ENCODE measurements at places on chromosomes 3 and 15.

DNA sequence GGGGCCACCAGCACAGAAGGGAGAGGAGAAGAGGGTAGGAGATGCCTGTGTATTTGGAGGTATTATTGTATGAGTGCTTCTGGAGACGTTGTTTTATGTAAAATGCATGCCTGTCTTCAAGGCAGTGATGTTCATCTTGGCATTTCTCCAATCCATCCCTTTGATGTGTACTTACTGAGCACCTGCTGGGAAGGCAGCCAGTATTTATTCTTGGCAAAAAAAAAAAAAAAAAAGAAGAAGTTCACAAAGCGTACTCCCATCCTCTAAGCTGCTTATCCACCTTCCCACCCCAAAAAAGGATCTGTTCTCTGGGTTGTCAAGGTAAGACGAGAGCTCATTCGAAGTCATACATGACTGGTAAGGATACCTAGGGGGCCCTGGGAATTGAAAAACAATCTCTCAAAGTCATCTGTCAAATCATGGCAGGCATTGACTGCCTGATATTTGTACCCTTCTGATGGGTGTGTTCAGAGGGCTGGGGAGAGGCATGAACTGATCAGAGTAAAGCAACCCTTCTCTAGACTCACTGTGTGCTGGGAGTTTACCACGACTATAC, 30.0 kb upstream of the SLC6A1 start:
- DNase-seq: no peak

DNA sequence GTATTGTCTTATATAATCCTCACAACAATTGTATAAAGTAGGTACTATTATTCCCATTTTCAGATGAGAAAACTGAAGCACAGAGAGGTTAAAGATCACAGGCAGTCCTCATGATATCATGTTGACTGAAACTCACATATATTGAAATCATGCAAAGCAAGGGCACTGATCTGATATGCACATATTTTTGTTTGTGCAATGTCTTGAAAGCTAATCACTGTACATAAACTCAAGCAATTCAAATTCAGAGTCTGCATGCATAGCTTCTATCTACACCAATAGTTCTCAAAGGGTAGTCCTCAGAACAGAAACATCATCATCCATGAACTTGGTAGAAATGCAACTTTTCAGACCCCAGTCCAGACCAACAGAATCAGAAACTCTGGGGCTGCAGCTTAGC, 119.2 kb upstream of the STT3B start:
- DNase-seq: no peak

DNA sequence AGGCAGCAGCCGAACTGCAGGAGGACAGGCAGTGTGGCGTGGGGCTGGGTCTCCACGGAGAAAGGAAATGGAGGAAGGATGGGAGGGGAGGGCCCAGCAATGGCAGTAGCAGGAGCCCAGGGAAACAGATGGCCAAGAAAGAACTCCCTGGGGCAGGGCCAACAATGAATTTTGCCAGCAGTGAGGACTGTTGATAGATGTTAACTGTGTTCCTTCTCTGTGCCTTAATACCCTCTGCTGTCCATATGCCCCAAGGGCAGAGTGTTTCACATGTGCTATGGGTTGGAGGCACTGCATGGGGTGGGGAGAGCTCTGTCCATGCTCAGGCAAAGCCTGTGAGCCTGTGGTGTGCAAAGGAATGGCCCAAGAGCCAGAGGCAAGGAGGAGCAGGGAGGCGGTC, 70.8 kb upstream of the POMGNT2 start:
- DNase-seq: no peak

DNA sequence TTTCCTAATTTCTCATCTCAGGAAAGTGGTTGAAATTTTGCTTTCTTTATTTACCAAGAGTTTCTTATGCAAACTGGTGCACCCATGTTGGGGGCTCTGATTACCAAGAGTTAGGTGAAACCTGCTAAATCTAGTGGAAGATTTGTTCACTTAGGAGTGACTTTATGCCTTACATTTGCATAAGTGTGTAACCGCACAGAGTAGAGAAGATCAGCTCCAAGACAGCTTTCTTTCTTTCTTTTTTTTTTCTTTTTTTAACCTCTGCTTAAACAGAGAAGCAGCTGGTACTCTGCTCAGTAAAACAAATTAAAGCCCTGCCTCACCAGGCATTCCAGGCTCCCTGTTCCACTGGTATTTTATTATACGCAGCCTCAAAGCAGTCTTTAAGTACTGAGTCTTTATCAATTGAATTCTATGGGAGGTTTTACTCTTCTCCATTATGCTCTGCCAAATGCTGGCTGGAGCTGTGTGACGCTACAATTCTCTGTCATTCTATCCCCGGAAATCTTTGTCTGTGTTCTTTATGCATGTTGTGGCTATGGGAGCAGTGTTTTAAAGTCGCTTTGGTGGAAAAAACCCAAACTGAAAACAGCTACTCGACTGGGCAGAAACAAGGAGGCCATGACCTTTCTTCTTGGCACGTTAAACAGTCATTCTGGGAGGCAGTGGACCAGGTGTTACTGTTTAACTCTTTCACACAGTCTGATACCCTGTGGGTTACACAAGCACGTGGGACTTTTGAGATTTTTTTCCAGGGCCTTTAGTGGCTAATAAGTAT, 55.2 kb upstream of the GBE1 start:
- no peak for DNase-seq

- no peak for DNase-seq
Measured at GRCh38 chr3:52846432-52846965, 11.7 kb upstream of the MUSTN1 start.

Data from activated CD4-positive, alpha-beta T cell treated with anti-CD3 and anti-CD28 coated beads, Interleukin-2, amount 50 U/mL, for 48 hours (primary cell).